ENCODE measurements at places on chromosomes 2 and 18.

DNA sequence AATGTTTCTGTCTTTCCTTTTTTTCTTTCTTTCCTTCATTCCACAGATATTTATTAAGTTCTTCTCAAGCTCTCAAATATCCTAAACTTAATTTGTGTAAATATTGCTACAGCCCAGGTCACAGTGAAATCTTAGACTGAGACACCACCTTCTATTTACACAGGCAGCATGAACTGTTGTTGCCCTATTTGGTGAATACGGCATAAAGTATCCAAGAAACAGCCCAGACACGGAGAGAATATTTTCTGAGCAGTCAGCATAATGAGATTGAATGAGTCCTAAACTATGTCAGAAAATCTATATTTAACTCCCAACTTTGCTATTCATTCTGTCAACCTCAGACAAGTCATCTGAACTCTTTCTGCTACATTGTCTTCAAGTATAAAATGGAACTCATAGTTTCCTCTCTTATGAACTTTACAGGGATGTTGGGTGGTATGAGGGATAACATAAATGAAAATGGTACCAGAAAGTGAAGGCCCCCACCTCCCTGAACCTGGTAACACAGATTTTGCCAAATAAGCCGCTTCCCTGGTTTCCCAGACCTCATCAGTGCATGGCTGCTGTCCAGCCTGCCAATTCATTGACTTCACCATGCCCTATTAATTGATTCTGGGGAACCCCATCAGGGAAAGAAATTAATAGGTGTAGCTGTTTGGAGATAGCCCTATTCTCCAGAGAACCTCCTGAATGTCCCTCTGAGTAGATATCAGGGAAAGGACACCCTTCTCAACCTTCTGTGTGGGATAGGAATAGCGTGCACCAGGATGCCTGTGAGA lies 235.9 kb downstream of the SETBP1 start:
- no peak for DNase-seq

DNA sequence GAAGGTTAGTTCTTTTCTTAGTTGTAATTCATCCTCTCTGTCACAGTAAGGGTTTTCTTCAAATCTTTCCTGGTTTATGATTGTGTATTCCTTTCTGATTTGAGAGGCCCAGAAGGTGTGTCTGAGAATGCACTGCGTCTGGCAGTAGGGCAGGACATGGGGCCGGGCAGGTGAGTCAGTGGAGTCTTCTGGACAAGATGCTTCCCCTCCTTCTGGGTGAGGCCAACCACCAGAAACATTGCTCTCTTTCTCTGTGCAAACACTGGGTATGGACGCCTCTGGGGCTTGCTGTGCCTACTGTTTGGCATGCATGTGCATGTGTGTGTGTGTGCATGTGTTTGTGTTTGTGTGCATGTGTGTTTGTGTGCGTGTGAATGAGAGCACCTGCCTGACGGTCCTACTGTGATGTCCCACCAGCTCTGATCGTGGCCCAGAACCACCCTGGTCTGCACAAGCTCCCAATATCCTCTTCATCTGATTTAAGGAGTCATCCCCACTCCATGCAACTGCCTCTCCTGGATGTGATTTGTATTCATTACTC lies 93.2 kb upstream of the DLX2 start:
- no peak for DNase-seq

GRCh38 chr2:141741652-141742051 lies 389.2 kb downstream of the LRP1B start:
- DNase-seq = no peak

GRCh38 chr2:155035308-155035707 lies 336.8 kb downstream of the KCNJ3 start:
- no peak for DNase-seq

DNA sequence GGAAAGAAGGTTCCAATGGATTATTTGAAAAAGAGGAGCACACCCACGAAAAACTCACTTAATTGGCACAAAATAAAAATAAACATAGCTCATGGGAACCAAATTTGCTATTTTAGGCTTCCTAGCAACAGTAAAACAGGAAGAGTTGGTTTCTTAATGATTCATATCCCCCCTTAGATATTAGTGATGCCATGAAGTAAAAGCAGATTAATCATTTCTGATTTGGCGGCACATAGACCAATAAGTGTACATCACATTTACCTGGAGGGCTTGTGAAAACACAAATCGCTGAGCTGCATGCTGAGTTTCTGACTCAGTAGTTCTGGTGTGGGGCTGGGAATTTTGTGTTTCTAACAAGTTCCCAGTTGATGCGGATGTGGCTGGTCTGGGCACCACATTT lies 260.4 kb downstream of the SLC4A3 start:
- no peak for DNase-seq

GRCh38 chr2:198913394-198914152 lies 544.2 kb downstream of the SATB2 start:
- DNase-seq = no peak

DNA sequence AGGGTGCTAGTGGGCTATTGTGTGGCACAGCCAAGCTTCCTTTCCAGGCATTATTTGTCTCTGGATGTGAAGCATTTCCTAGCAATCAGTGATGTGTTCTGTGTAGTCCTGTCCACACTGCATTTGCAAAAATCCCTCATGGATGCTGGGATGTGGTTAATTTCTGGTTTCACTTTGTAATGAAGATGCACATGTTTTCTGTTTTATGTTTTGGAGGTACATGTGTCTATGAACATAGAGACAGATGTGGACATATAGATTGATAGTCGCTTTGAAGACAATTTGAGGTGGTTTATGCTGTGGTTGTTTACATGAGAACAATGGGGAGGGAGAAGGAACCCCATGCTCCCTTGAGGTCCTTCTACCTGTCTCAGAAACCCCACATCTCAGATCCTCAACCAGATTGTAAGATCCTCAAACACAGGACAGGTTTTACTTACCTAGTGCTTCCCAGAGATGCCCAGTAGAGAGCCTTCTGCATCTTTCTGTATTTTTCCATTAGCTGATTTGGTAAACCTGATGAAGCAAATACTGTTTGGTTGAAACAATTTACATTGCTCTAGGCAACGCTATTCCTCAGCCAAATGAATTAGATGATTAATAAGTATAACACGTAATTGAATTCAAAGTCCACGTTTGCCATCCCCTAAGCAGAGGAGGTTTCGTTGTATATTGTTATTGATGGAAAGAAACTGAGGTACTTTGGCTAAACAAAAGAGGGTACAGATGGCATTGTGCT lies 204.4 kb downstream of the SPP2 start:
- no peak for DNase-seq

DNA sequence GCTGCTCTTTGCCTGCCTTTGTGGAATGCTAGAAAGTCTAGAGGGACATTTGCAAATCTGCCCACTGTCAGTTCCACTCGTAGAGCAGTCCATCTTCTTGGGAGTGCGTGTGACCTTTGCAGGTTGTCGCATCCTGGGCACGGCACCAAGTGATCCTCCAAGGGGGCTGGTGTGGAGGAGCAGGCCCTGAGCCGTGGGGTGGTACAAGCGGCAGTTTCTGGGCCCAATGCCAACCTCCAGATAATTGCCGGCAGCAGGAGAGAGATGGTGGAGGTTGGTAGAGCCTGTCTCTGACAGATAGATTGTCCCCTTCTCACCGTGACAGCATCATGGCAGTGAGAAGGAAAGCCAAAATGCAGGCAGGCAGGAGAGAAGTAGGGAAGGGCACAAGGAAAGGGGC lies 150.7 kb upstream of the SLC14A2 start:
- DNase-seq = no peak

GRCh38 chr18:55737781-55738468 lies 149.9 kb upstream of the TCF4 start:
- no peak for DNase-seq

GRCh38 chr2:51960281-51960680 lies 928.3 kb upstream of the NRXN1 start:
- no peak for DNase-seq

GRCh38 chr2:139835101-139835500 lies 1054.9 kb upstream of the NXPH2 start:
- DNase-seq = no peak

DNA sequence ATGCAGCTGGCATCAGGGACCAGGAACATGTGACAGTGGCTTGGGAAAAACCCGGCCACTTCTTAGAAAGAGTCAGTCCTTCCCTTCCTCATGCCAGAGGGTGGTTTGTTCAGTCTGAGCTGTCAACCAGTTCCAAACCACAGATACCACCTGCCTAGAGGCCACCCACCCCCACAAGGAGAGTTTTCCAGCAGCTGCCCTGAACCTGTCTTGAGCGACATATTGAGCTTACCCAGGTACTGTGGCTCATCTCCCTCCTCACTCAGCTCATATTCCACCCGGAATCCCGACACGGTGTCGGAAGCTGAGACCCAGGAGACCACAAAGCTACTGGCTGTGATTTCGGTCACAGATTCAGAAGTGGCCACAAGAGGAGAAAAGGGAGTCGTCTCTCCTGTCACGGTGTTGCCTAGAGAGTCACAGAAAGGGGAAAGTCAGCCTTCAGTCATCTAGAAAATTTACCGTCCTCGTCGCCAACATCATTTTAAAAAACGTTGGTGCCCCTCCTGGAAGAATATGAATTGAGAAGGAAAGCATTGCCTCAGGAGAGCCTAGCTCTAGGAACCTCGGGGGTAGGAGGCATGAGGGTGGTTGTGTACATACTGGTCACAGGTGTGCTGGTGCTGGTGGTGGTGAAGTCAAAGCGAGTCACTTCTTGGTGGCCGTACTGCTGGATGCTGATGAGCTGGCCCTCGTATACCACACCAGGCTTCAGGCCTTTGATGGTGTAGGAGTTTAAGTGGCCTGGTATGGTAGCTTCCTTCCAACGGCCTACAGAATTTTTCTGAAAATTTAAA lies 26.3 kb downstream of the FN1 start:
- no peak for DNase-seq

DNA sequence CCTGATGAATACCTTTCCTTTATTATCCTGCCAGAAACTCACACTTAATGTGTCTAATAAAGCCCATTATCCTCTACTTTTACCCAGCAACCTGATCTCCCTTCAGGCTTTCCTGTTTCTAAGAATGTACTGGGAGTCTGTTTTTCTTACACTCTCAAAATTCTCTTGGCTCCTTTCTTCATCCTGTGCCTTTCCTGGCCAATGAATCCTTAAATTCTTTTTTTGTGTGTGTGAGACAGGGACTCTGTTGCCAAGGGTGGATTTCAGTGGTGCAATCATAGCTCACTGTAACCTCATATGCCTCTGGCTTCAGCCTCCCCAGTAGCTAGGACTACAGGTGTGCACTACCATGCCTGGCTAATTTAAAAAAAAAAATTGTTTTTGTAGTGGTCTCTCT lies 72.7 kb downstream of the MAP2 start:
- no peak for DNase-seq

Measured in activated T-helper 1 cell treated with anti-CD3 and anti-CD28 coated beads, Interleukin-2, amount 50 U/mL, for 16 hours (primary cell).